Activated CD8-positive, alpha-beta T cell treated with anti-CD3 and anti-CD28 coated beads for 36 hours (primary cell): ENCODE measurements at places on chromosomes 13 and 19.

- peak; percentile 25 for DNase-seq
Observed at GRCh38 chr19:17404621-17405249, 695 bp downstream of the BST2 start.

- DNase-seq: no peak
Observed at GRCh38 chr13:74017301-74018061, 116.7 kb downstream of the KLF12 start.

- peak; percentile 45 for DNase-seq
Observed at GRCh38 chr19:19403373-19403901, 2.0 kb upstream of the GATAD2A start.

- peak; percentile 31 for DNase-seq
Observed at GRCh38 chr13:99228737-99229691, 28.4 kb downstream of the UBAC2 start.

- no peak for DNase-seq
Observed at GRCh38 chr19:46841458-46842083, 9.1 kb downstream of the AP2S1 start.

DNA sequence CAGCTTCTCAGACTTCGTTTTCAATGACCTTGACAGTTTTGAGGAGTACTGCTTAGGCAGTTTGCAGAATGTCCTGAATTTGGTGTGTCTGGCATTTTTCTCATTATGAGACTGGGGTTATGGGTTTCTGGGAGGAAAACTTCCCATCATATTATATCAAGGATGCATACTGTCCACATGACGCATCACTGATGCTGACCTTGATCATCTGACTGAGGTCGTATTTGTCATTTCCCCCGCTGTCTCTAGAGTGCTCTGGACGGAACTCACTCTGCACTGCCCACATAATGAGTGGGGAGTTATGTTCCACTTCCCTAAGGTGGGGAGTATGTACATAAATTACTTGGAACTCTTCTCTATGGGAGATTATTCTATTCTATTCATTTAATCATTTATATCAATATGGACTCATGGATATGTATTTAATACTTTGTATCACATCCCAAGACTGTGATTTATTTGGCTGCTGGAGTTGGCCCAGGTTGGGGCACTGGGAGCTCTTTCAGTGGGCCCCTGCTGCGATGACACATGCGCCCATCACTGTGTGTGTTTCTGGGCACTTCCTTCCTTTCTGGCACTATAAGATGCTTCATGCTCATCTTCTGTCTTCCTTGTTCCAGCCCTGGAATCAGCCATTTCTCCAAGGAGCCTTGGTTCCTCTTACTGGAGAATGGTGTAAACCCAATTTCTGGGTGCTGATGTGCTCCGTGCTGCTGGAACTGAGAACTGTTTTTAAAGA lies 138.6 kb downstream of the MIPEP start:
- peak; percentile 5 for DNase-seq

DNA sequence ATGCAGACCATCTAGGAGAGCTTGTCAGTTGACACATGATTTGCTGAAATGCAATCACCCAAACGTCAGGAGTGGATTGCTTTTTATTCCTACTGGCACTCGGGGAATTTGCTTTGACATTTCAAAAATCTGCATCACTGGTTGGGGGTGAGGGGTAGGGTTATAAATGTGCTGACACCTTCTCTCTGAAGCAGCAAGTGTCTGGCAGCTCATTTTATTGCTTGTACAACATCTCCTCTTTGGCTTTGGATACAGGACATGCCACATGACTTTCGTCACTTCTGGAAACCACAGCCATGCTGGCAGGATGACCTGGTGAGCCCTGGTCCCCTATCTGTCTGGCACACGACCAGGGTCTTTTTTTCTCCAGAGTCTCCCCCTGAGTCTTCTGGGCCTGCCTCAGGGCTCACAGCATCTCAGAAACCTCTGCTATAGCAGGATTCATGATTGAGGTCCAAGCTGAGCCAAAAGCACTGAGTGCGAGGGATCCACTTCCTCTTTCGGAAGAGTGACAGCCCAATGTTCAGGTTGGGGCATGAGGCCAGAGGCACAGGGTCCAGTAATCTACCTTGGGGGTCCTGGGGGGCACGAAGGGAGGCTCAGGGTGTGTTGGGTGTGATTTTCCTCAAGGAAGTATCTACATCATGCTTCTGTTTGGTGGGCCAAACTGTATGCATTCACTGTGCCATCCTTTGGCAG lies 60.1 kb downstream of the HSPH1 start:
- no peak for DNase-seq

DNA sequence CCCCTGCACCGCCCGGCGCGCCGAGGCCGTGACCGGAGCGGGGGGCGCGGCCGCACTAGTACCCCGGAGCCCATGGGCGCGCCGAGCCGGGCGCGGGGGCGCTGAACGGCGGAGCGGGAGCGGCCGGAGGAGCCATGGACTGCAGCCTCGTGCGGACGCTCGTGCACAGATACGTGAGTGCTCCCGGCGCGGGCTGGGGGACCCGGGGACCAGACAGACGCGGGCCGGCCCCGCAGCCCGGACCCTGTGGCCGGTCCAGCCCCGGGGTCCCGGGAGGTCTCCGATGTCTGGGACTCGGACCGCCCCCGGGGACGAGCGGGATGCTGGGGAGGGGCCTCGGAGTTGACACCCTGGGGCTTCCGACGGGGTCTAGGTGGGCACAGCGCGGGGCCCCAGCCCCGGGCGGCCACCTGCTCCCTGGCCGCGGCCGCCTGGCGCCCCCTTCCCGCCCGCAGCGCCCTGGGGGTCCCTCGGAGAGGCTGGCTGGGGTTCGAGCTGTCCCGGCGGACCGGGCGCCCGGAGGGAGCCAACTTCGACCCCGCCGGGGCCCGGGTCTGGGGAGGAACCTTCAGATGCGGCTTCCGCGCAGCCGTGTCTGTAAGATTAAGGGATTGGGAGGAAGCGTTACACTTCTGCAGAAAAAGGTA lies 568 bp downstream of the ATP11A start:
- DNase-seq: peak; percentile 45

DNA sequence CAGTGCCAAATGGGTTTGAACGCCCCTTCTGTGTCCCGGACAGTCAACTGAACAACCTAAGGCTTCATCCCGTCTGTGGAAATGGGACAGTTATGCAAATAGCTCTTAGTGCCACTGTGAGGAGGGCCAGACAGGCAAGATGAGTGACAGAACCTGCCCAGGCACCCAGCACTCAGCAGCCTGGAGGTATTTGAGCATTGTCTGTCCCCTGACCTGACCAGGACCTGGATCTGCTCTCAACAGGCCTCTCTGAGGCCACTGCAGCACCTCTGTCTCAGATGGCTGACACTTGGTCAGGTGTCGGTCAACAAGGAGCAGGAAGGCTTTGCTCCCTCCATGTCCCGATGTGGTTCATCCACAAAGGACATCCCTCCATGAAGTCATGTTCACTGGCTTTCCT lies 67.9 kb downstream of the CCDC70 start:
- no peak for DNase-seq

DNA sequence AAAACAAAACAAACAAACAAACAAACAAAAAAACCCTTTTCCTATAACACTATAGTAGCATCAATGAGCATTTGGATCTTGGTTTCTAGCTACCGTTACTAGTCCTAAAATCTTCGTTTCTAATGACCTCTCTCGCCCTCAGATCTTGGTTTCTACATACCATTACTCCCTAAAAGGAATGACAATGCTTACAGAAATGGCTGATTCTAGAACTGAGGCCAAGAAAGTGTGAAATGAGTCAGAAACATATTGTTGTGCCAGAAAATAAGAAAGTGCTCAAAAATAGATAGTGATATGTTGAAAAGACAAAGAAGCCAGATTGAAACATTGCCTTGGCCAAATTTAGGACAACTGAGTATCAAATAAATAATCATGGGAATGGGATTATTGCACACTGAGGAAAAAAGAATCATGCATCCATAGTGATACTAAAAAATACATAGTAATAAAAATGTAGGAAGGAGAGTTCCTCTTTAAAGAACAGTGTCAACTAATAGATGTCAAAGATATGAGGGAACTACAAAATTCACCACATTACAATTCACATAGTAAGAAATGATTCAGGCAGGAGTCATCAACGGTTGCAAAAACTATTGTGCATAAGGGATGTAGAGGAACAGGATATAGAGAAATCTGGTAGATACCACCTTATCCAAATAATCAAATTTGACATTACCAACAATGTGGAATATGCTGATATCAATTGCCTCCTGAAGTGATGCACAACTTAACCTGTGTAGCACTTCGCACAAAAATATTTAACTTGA lies 386.6 kb downstream of the DIAPH3 start:
- no peak for DNase-seq

DNA sequence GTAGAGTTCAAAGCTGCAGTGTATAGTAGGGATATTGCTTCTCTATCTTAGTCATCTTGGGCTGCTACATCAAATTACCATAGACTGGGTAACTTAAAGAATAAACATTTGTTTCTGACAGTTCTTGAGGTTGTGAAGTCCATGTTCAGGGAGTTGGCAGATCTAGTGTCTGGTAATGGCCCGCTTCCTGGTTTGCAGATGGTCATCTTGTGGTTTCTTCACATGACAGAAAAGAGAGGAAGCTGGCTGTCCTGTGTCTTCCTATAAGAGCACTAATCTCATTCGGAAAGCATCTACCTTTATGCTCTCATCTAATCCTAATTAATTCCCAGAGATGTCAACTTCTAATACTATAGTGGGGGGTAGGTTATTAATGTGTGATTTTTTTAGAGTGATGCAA lies 6.2 kb downstream of the ZNF763 start:
- no peak for DNase-seq

DNA sequence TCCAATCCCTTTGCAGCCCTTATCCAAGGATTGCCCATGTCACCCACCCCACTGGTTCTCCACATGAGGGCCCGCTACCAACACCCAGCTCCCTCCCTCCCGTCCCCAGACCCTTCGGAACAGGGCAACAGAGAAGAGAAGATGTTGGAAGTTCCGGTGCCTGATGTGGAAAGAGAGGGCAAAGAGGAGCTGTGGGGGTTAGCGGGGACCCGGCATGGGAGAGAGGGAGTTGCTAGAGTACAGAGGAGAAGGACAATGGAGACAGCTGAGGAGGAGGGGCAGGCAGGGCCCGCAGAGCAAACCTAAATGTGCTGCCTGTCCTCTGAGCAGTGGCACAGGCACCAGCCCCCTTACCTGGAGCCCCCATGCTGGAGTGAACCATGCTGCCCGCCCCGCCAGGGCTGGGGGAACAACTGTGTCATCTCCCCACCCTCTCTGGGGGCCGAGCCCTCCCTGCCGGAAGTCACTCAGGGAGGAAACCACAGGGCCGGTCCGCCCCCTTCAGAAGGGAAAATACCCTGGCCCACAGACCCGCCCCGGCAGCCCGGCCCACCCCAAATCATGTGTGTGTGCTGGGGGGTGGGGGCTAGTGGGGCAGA lies at the start of gene POU2F2:
Gene POU2F2, minus strand, starts transcription at position 417 of the 599 bp plus-strand sequence. Its CDS starts 35 bp downstream, at position 382.
- DNase-seq: peak; percentile 95

- DNase-seq: peak; percentile 91
Observed at GRCh38 chr19:40529093-40529954, 47.3 kb upstream of the SHKBP1 start.

DNA sequence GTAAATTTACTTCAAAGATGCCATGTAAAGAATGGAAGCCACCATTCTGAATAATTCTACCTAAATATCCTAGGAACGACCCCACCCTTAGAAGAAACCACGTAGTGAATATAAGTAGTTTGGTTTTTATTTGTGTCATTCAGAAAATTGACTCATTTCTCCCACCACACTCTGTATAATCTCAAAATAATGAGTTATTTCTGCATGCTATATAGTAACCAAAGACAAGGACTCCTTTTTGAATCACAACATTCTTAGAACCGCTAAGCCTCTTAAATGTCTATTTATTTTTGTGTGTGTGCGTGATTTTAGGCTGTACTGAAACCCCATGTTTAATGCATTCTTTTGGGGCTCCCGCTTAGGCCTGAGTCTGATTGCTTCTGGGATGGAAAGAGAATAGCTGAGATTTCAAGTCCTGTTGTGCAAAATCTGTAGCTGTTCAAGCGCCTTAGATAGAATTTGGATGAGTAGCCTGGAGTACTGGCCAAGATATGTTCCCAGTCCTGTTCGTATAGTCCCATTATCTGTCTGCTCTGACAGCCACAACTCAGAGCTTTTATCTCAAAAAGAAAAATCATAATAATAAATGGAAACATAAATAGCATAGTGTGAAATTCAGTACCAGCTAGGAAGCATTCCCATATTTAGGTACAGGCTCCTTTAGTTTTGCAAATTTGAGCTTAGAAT lies 532.4 kb upstream of the NBEA start:
- DNase-seq: no peak

DNA sequence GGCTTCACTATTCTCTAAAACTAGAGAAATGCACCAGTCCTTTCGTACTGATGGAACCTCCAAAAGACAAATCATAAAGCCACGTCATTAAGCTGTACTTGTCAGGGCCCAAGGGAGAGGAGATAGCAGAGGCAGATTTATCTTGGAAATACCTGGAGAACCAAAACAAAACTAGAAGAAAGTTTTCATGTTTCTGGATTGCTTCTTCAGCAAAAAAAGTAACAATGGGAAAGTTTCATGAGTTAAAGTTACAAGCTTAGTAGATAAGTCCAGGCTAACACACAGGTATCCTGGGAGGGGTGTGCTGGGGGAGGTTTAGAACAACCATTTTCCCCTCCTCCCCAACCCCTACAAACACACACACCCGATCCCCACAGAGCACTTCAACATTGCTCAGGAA lies 21.6 kb downstream of the RANBP3 start:
- no peak for DNase-seq

- DNase-seq: no peak
Observed at GRCh38 chr13:113305208-113305607, 8.2 kb downstream of the LAMP1 start.

- no peak for DNase-seq
Observed at GRCh38 chr19:28504139-28504538, 708.8 kb downstream of the UQCRFS1 start.

DNA sequence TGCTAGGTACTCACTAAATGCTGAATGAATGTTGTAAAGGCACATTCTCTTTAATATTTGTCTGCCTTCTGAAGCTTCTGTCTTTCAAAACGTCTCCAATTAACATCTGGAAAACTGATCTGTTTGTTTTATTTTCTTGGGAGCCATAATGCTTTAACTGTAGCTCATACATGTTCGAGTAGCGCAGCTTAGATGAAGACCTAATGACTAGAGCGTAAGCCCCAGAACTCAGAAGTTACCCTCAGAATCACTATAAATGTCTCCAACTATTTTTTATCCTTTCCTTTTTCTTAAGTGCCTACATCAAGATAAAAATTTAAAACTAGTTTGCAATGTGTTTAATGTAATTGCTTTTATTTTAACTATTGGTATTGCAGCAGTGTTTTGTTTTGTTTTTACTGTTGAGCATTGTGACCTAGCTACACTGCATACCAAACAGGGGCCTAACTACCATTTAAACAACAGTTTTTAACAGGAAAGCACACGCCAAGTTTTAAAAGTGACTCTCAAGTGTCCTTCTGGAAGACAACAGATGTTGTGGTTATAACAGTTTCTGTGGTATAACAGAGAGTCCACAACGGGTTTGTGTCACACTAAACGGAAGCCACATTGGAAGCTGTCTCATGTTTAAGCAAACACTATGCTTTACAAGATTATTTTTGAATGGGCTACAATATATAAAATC lies 42.0 kb downstream of the MRPL57 start:
- DNase-seq: peak; percentile 34

GRCh38 chr19:49189259-49189658 lies 31.7 kb downstream of the TRPM4 start:
- no peak for DNase-seq
